ENCODE measurements at places on chromosomes 11 and 22.

DNA sequence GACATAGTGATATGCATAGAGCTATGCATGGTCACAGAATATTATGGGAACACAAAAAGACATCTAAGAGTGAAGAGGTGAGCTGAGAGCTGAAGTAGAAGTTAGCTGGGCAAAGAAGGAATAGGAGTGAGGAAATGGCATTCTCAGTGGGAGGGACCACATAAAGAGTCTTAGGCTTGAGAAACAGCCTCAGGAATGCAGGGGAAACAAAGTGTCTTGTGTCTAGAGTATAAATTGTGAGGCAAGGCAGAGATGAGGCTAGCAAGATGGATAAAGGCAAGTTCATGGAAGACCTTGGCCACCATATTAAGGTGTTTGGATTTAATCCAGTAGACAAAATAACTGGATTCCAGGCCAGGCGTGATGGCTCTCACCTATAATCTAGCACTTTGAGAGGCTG is 40.6 kb upstream of the CRTAM start:
- DNase-seq: no peak

- DNase-seq: no peak
Measured at GRCh38 chr22:23116506-23117263, 25.1 kb downstream of the RSPH14 start.

DNA sequence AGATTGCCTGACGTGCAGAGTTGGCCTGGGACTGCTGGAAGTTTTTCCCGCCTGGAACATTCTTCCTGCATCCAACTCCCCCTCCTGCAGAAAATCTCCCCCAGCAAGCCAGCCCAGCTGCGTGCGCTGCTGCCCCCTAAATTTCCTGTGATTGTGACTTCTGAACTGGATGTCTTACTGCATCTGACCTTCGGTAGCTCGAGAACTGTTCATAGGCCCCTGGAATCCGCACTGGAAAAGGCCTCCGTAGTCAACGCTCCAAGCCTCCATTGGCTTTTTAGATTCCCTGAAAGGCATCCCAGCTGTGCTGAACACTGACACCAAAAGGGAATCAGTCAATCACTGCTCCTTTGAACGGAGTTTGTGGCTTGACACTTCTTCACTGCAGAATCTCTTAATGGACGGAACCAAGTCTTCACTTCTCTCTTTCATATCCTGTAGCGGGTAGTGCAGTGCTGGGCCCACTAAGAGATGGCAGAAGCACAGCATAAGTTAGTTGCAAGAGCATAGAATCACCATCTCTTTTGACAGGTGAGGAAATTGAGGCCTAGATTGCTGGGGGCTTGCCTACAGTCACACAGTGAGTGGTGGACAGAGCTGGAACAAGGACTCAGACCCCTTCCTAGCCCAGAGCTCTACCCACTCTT is 14.2 kb upstream of the RASD2 start:
- no peak for DNase-seq

DNA sequence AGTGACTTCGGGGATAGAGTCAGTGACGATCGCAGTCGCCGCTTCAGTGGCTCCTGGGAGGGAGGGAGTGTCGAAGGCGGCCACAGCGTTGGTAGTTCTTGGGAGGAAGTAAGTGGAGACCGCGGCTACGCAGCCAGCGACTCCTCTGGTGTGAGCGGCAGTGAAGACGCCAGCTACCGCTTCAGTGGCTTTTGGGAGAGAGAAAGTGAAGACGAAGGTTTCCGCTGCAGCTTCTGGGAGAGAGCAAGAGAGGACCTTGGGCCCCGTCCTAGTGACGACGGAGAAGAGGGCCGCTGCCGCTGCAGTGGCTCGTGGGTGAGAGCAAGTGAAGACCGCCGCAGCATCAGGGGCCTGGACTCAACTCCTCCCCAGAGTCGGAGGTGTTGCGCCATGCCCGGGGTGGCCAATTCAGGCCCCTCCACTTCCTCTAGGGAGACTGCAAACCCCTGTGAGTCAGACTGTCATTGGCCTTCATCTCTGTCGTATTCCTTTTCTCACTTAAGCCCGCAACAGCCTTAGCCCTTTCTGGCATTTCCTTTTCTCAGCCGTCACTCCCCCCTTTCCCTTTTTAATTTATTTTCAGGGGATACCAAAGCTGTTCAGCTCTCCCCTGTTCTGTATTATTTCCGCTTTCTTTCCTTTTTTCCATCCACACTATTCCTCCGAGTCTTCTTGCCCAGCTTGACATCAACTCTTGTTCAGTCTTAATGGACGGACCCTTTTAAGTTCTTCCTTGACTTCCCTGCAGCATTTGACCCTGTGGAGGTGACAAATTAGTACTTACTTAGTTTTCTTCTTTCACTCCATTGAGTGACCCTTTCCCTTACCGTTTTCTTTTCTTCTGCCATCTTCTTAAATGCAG is 1.0 kb downstream of the ANKRD42 start:
- DNase-seq: no peak

GRCh38 chr11:83303316-83303715 is 17.1 kb upstream of the CCDC90B start:
- DNase-seq: no peak

Data from amygdala (tissue), 56 donors.